ENCODE measurements at places on chromosomes 6 and 20.

DNA sequence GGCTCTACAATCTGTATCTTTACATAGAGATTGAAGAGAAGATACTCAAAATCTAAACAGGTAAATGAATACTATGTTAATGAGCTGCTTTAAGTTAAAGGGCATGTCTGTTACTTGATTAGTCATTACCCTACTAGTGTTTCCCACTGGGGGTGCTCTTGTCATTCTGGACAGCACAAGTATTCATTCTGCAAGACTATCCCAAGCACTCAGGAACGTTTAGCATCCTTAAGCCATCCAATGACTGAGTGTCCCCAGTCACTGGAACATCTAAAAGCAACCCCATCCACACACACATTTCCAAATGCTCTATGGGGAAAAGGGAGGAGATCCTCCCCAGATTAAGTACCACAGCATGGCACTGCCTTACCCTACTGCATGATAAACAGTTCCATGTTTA, 25.7 kb downstream of the EZR start:
- DNase-seq: no peak

GRCh38 chr6:100796049-100796823, 84.9 kb downstream of the ASCC3 start:
- no peak for DNase-seq

GRCh38 chr6:158625881-158626305, 18.6 kb downstream of the DYNLT1 start:
- no peak for DNase-seq

DNA sequence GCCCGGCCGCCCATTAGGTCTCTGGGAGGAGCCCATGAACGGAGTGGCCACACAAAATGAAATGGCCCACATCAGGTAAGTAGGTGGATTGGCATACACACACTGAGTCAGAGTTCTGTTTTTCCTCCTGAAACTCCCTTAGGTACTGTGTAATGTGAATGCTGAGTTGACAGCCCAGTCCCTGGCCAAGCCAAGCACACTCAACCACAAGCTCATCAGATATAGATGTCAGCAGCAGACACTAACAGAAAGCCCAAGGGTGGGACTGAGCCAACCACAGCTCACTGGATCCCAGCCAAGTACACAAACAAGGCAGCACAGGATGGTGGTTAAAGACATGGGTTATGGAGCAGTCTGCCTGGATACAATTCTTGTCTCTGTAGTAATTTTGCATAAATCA, 403.4 kb downstream of the GJA1 start:
- no peak for DNase-seq

- no peak for DNase-seq
Measured at GRCh38 chr20:5974531-5974930, 24.1 kb downstream of the MCM8 start.

DNA sequence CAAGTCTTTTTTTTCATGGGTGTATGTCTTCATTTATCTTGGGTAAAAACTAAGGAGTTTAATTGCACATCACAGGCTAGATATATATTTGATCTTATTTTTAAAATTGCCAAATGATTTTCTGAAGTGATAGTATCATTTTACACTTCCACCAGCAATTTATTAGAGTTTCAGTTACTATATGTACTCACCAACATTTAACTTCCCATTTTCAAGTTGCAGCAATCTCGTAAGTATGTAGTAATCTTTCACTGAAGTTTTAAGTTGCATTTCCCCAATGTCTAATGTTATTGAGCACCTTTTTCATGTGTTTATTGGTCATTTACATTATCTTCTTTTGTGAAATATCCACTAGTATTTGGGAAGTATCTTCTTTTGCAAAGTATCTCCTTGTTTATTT, 277.4 kb upstream of the CNR1 start:
- DNase-seq: no peak

DNA sequence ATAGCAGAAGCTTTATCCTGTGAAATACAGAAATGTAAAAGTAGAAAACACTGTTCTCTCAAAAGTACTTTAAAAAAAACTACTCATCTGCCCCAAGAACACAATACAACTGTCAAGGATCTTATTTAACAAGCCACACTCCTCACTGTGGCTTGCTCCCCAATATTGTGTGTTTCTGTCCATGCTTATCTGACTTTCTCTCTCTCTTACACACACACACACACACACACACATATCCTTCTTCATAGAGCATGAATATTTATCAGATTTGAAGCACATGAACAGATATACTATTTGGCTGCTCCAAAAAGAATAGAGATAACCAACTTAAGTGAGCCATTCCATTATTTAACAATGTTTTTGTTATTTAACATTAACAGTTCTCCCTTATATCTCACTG, 3.6 kb upstream of the PHIP start:
- no peak for DNase-seq

DNA sequence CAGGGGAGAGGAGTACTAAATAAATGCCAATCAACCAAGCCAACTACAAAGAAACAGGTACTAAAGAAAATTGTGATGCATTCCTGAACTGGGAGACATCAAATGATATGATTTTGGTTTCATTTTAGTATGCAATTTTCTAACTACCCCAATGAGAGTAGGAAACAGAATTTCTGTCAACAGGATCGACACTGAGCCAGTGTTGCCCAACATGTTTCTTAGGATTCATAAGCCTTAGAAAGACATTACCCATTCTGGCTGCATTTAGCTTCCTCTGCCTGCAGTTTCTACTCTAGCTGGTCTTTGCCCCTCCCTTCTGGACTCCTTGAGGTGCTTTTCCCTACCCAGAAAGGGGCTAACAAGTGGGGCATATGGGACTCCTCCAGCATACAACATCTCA, 49.8 kb downstream of the KCTD20 start:
- no peak for DNase-seq

- peak; percentile 35 for DNase-seq
Measured at GRCh38 chr6:150269857-150270223, 99.0 kb upstream of the IYD start.

Data from H9 (cell line).